Right ventricle myocardium superior (tissue), 1 donor: ENCODE measurements at places on chromosomes 11 and 22.
A peak's percentile ranks its signal among the peaks of the same experiment; 100 is the strongest.

GRCh38 chr11:99519095-99519494, 498.3 kb downstream of the CNTN5 start:
- no peak for DNase-seq

DNA sequence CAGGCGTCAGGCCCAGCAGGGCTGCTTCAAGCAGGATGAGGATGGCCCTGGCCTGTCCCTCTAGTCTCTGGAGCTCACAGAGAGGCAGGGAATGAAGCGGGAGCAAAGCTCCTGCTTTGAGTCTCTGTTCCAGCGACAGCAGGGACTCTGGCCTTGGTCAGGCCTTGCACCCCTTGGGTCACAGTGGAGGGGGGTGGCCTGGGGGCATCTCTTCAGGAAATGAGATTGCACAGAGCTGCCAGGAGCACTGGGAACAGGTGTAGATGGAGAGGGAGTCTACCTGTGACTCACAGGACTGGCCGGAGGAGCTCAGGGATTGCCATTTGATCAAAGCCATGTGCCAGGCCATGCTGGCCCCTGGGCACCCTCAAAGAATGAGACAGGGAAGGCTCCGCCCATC, 1.6 kb downstream of the ANO1 start:
- DNase-seq, result no peak

- no peak for DNase-seq
Observed at GRCh38 chr11:26028393-26028911, 303.5 kb upstream of the ANO3 start.

DNA sequence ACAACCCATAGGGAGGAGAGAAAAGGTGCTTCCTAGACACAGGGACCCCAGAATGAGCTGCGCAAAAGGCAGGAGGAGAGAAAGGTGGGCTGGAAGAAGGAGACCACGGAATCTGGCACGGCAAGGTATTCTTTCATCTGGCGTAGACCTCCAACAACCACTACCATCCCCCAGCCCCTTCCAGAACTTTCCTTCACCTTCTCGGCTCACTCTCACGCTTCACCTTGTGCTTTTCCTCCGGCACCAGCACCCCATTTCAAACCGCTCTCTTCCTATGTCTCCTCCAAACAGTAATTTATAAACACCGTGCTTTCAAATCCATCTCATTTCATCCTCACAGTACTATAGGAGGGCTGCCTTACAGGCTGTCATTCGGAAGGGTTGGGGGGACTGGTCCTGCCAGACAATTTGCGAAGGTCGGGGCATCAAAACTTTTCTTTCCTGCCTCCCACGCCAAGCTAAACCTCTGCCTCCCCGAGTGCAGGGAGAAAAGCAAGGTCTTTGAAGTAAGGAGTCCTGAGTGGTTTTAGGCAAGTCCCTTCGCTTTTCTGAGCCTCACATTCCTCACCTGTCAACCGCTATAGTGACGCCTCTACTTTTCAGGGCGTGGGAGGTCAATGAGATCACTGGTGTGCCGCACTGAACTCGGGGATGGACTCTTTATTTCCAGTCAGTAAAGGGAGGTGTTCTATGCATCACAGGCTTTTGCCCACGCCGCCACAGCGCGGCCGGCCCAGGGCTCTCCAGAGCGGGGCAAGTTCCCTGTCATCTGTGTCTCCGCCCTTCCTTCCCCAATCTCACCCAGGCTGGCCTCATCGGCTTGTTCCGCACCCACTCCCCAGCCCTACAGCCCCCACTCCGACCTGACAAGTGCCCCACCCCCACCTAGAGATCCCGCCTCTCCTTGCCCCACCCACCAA, 800 bp downstream of the KCTD21 start:
- DNase-seq, result peak; percentile 88
